ENCODE measurements at places on chromosomes 13 and 19.
A peak's percentile ranks its signal among the peaks of the same experiment; 100 is the strongest.

- DNase-seq = no peak
Measured at GRCh38 chr19:45812297-45812696, 2.8 kb downstream of the RSPH6A start.

- no peak for DNase-seq
Measured at GRCh38 chr13:85031771-85032170, 767.4 kb downstream of the SLITRK6 start.

DNA sequence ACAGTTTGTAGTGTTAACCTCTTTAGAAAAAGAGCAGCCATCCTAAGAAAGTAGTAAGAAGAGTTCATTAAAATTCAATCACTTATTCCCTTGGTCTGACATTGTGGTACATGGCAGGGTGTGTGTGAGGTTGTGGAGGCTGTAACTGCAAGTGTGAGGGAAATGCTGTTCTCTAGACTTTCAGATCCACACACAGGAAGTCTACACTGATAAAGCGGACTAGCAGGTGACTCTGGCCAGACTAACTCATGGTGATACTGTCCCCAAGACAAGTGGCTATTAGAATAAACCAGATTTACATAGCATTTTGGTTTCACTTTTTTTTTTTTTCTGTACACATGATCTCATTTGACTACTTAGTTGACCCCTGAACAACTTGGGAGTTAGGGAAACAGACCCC lies 10.0 kb downstream of the MTIF3 start:
- DNase-seq = no peak

GRCh38 chr13:74675182-74675581 lies 541.0 kb upstream of the KLF12 start:
- no peak for DNase-seq

DNA sequence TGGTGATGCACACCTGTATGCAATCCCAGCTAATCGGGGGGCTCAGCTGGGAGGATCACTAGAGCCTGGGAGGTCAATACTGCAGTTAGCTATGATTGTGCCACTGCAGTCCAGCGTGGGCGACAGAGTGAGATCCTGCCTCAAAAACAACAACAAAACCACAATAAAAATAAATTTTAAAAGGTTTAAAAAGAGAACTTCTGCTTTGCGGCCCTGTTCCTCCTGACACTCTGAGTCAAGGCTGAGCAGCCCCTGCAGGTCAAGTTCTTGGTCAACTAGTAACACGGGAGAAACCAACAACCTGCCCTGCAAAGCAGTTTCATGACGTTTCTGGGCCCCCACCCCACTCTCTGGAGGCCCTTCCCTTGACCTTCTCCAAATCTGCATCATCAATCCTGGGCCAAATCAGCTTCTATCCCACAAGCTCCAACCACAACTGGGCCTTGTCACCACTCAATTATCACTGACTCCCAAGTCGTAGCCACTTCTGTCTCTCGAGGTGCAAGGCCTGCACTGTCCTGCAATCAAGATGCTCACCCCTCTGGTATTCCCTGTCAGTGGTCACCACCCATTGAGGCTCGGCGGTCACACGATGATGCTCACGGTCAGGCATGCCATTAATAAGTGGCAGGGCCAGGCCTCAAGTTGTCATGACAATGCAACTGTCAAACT lies 7.5 kb downstream of the ELAVL1 start:
- no peak for DNase-seq

GRCh38 chr13:99663185-99663825 lies 162.0 kb downstream of the TM9SF2 start:
- no peak for DNase-seq

DNA sequence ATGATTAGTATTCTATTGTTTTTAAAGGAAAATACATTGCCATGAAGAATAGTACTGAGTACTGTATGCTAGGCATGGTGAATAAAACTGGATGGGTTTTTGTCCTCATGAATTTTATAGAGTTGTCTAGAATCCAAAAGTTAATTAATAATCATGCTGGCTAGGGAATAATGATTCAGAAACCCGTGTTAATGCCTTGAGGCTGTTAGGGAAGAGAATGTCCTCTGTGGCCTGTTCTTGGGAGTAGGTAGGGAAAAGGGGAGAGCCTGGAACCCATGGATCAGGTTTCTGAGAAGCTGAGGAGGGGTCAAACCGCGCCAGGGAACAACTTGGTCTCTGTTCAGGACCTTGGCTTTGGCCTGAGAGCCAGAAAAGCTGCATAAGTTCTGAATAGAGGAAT lies 1376.3 kb upstream of the SLC10A2 start:
- DNase-seq = no peak

DNA sequence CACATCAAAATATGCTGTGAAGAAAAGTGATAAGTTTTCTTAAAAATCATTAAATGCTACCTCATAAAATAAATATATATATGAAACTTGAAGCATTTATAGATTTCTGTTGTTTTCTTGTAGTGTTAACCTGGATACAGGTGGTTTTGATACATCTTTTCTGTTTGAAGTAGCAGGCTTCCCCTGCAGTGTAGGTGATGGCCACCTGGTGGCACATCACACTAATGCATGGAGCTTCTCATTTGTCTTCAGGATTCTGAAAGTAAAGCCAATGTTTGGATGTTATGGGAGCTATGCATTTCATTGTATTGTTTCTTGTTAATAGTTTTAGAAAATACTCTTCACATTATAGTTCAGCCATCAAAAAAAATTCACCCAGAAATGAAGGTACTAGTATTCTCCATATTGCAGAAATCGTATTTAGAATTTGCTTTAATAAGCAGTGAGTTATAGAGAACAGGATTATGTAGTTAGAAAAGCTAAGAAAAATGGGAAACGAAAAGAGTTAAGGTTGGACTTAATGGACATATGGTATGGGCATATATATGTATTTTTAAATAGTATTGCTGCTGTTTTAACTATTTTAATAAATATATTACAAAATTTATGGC lies 18.7 kb downstream of the GPR180 start:
- peak; percentile 21 for DNase-seq

DNA sequence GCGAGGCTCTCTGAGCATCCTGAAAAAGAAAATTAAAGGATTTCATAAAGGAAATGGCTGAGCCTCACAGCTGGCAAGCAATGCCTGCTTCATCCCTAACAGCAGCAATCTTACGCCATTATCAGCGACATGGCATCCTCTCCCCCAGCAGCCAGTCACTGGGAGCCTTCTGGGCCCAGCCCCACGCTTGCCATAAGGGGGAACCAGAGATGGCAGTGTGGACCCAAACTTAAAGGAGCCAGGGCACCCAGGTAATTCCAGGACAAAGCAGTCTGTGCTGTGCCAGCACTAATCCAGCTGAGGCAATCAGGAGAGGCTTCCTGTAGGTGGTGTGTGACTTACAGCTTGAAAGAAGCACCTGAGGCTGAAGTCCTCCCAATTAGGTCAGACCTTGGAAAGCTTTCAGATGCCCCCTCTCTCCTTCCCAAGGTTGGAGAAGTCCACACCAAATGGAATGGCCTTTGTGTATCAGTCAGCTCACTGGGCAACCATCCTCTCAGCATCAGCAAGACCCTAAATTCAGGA lies 10.3 kb downstream of the VSTM2B start:
- no peak for DNase-seq

DNA sequence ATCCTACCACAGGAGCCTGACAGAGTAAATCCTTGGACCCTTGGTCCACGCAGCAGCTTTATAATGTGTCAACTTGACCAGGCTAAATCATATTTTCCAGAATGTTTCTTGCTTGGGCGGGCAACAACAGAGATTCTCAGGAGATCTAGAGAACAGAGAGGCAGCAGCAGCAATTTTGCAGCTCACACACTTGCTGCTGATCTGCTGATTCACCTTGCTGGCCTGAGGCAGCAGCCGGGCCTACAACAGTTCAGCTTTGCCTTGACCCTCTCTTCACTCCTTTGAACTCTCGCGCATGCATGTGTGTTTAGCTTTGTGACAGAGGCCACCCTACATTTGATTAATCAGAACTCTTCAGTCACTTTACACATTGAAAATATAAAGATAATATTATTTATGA lies 159.3 kb downstream of the UGGT2 start:
- no peak for DNase-seq

- no peak for DNase-seq
Measured at GRCh38 chr19:31818798-31819105, 469.5 kb upstream of the TSHZ3 start.

DNA sequence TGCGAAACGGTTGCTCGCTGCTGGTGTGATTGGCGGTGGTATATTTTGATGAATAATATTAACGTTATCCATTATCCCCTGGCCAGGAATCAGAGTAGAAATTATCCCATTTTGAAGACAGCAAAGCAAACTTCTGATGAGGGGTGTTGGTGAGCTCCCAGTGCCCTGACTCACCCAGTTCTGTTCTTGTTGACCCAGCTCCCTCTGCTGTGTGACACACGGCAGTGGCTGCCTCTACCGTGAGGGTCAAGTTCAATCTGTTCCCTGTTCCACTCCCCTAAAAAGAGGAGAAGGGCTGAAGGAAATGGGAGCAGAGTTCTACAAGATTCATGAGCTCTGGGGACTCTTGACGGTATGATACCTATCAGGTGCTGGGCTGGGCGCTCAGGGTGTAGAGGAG lies 2.0 kb downstream of the CAMSAP3 start:
- no peak for DNase-seq

- DNase-seq = no peak
Measured at GRCh38 chr19:28498404-28498976, 714.5 kb downstream of the UQCRFS1 start.

- DNase-seq = no peak
Measured at GRCh38 chr19:53808710-53809125, 15.4 kb downstream of the NLRP12 start.

DNA sequence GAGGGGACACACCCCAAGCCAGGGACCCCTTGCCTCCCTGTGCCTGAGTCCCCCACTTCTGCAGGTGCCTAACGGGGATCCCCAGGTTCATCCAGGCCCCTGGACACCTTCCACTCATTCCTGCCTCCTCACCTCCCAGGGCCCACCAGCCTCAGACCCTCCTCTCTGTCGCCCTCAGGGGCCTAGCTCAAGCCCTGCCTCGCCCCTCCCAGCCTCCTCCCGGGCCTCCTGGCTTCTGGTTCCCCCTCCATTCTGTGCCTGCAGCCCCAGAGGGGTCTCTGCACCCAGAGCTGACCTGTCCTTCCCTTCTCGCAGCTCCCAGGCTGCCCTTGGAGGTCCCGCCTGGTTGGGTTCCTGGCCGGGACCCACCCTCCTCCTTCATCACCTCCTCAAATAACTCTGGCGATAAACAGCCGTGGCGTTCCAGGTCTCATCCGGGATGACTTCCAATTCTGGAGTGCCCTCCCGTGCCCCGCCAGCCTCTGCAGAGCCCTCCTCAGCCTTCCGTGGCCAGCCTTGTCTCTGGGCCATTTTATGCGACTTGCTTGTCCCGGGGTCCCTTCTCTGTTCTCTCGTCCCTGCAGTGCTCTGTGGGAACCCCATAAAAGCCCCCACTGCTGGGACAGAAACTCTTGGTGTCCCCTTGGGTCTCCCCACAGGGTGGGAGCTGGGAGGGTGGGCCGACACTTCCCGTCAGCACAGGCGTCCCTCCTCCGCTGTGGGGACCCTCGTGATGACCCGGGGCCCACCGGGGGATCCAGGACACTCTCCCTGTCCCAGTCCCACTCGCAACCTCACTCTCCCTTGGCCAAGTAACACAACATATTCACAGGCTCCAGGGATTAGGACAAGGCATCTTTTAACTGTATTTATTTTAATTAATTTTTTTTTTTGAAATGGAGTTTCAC lies 9.2 kb downstream of the JOSD2 start:
- no peak for DNase-seq

GRCh38 chr19:970695-971094 lies 13.4 kb upstream of the WDR18 start:
- no peak for DNase-seq

DNA sequence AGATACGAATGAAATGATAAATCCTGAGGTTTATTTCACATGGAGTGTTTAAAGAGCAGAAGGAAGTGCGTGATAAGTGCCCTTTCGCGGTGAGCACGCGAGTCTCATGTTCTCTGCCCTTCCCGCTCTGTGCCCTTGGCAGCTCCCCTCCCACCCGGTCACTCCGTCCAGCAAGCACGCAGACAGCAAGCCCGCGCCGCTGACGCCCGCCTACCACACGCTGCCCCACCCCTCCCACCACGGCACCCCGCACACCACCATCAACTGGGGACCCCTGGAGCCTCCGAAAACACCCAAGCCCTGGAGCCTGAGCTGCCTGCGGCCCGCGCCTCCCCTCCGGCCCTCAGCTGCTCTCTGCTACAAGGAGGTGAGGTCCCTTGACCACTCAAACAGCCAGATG lies 37.4 kb upstream of the TEX29 start:
- DNase-seq = no peak

DNA sequence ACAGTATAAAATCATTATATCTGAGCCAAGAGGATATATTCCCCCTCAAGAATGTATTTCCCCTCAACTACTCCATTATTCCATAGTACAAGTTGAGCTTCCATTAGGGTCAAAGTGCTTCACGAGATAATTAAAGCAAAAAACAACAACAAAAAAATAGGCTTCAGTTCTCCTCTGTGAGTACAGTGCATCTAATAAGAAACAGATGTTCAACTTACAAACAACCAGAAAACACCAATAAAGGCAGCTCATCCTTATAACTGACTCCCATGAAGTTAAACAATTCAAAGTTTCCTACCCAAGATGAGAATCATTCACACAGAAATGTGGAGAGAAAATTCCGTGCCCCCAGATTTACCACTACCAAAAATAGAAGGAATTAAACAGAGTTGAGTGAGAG lies 854.4 kb downstream of the PCDH9 start:
- no peak for DNase-seq

DNA sequence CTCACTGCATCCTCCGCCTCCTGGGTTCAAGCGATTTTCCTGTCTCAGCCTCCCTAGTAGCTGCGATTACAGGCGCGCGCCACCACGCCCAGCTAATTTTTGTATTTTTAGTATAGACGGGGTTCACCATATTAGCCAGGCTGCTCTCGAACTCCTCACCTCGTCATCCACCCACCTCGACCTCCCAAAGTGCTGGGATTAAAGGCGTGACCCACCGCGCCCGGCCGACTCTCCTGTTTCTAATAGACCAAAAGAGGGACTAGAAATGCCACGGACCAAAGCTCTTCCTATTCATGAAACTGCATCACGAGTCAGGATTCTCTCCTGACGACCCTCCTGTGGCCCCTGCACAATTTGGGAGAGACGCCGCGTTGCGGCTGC lies 563 bp downstream of the ZNF43 start:
- no peak for DNase-seq

DNA sequence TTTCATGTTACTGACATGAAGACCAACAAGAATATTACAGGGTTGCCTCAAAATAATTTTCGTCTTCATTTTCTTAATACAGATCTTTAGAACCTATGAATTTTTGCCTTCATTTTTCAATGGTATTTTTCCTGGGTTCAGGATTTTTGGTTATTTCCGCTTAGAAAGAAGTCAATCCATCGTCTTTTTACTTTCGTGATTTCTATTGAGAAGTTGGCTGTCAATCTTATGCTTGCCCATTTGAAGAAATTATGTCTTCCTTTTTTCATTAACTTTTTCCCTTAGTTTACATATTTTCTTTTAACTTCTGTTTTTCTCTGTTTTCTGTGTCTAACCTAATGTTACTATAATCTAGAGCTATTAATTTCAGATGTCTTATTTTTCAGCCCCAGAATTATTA lies 868.9 kb upstream of the SLC10A2 start:
- no peak for DNase-seq

- DNase-seq = no peak
Measured at GRCh38 chr13:109273326-109273751, 513.0 kb downstream of the IRS2 start.

GRCh38 chr13:61700181-61700580 lies 284.5 kb upstream of the PCDH20 start:
- DNase-seq = no peak
